ENCODE measurements at places on chromosomes 1 and 21.

DNA sequence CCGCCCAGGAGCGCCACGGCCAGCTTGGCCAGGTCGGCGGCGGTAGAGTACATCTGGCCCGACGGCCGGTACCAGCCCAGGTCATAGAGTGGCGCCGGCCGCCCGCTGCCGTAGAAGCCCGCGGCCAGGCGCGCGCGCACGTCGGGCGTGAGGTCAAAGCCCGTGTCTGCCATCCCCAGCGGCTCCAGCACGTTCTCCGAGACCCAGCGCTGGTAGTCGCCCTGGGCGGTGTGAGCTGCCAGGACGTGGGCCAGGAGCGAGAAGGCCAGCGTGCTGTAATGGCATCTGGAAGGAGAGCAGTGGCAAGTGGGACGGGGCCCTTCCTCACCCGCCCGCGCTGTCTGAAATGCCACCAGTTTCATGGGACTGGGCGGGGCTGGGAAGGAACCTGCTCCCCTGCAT, 18.9 kb downstream of the LACTBL1 start:
- no peak for DNase-seq

DNA sequence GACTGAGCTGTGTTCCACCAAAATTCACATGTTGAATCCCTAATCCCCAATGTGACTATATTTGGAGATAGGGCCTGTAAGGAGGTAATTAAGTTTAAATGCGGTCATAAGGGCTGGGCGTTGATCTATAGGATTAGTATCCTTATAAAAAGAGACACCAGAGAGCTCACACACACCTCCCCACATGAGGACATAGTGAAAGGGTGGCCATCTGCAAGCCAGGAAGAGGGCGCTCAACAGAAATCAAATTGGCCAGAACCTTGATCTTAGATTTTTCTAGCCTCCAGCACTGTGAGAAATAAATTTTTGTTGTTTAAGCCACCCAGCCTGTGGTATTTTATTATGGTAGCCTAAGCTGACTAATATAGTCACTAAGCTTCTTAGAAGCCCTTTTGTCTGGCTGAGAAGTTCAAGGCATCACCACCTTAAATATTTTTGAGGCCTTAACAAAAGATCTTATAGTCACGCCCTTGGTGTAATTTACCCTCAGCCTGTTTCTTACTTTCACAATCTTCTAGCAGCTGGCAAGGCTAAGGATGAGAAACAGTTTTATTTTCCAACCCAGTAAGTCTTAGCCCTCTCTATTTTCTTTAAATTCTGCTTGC, 28.8 kb downstream of the GORAB start:
- no peak for DNase-seq

- no peak for DNase-seq
These were observed 297.9 kb upstream of the GREM2 start for GRCh38 chr1:240909701-240910457.

GRCh38 chr1:116694524-116694923, 27.0 kb upstream of the IGSF3 start:
- DNase-seq, result no peak

GRCh38 chr1:177278626-177279390, 108.0 kb downstream of the BRINP2 start:
- no peak for DNase-seq

GRCh38 chr1:23556635-23557470, 2.4 kb downstream of the ID3 start:
- no peak for DNase-seq

- no peak for DNase-seq
These were observed 10.4 kb upstream of the PEF1 start for GRCh38 chr1:31655104-31655503.

DNA sequence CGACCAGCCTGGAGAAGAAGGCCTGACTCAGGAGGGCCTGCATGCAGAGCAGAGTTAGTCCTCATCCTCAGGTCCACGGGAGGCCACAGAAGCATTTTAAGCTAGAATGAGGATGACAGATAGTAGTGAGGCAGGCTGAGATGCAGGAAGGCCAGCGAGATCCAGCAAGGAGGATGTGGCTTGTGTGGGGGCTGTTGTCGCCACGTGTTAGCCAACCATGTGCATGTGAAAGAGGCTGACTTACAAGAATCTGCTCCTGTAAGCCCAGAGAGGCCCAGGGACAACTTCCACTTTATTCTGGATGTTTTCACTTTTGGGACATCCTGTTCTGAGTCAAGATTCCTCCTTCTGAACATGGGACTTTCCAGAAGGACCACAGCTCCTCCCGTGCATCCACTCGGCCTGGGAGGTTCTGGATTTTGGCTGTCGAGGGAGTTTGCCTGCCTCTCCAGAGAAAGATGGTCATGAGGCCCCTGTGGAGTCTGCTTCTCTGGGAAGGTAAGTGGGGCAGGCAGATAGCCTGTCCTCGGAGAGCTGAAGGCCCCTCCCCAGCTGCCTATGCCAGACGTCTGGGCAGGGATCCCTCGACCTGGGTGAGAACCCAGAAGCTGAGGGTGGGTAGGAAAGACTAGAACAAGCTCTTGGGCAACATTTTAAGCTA, at the start of gene SLAMF8:
TSS of gene SLAMF8 (plus strand) at position 433 of the 661 bp plus-strand sequence. CDS start at position 459, 26 bp downstream.
- no peak for DNase-seq

GRCh38 chr1:33316601-33317000, 4.3 kb downstream of the A3GALT2 start:
- DNase-seq, result no peak

- DNase-seq, result no peak
These were observed 938 bp upstream of the ACTN2 start for GRCh38 chr1:236685205-236685916.

DNA sequence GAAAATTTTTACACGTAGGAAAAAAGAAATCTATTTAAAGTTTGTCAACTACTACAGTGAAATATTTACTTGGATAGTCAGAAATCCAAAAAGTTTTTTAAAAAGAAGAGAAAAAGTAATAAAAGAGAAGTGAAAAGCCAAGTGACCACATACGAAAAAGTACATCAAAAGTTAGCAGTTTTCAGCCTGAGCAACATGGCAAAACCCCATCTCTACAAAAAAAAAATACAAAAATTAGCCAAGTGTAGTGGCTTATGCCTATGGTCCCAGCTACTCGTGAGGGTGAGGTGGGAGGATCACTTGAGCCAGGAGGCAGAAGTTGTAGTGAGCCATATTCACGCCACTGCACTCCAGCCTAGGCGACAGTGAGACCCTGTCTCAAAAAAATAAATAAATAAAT, 5.2 kb upstream of the MR1 start:
- DNase-seq, result no peak

DNA sequence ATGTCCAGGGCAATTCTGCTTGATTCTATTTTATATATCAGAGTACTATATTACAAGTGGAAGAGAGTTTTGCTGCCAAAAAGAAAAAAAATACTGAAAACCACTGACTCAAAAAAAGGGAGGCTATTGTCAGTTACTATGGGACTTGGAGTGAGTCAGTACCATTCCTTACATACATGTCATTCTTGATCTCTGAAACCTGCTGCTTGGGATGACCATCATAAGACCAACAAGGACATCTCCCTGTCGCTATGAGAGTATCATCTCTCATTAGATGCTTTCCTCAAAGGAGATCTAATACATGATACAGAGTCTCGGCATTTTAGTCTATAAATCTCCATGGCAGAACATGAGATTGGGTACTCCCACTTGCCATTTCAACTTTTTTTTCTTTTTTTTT, 11.8 kb upstream of the INPP5B start:
- no peak for DNase-seq

GRCh38 chr1:153852170-153852569, 70.6 kb downstream of the GATAD2B start:
- DNase-seq, result no peak

- DNase-seq, result no peak
These were observed 32.7 kb upstream of the HP1BP3 start for GRCh38 chr1:20819818-20820217.

DNA sequence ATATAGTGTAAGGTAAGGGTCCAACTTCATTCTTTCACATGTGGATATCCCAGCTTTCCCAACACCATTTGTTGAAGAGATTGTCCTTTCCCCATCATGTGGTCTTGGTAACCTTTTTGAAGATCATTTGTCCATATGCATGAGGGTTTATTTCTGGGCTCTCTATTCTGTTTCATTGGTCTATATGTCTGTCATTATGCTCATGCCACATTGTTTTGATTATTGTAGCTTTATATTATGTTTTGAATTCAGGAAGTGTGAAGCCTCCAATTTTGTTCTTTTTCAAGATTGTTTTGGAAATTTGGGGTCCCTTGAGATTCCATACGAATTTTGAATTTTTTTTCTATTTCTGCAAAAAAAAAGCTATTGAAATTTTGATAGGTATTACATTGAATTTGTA, 15.2 kb upstream of the RCSD1 start:
- DNase-seq, result no peak

DNA sequence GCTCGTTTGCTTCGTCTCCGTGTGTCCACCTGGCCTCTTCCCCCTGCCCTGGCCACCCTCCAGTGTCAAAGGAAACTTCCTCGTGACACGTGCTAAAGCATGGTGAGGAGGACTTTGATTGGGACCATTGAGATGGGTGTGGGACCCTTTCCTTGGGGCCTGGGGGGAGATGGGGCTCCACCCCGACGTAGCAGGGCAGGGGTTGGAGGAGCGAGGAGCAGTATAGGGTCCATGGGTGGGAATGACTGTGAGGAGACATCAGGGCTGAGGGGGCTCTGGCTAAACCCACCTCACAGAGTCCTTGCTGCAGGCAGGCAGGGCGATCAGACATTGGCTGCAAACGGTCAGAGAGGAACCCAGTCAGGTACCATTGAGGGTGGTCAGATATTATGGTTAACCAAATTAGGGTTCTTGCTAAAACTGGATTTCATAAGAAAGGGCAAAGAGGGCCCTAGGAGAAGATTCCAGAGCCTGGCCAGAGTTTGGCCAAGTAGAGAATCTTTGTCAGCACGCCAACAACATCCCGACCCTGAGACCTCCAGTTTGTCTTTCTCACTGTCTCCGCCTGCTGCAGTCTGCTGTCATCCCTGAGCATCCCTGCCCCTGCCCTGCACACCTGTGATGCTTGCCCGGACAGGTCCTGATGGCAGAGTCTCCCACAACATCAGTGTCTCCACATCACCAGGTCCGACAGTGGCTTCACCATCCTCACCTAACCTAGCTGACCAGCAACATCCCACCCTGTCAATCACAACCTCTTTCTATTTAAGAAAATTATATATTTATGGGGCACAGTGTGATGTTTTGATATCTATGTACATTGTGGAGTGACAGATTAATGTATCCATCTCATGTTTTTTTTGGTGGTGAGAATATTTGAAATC, 8.0 kb downstream of the RNF187 start:
- no peak for DNase-seq

- DNase-seq, result no peak
These were observed 48.4 kb downstream of the COLGALT2 start for GRCh38 chr1:183989078-183989577.

- DNase-seq, result no peak
These were observed 15.4 kb downstream of the CTXND2 start for GRCh38 chr1:150902346-150902745.

- DNase-seq, result no peak
These were observed 13.4 kb upstream of the AGPAT3 start for GRCh38 chr21:43851593-43851992.

DNA sequence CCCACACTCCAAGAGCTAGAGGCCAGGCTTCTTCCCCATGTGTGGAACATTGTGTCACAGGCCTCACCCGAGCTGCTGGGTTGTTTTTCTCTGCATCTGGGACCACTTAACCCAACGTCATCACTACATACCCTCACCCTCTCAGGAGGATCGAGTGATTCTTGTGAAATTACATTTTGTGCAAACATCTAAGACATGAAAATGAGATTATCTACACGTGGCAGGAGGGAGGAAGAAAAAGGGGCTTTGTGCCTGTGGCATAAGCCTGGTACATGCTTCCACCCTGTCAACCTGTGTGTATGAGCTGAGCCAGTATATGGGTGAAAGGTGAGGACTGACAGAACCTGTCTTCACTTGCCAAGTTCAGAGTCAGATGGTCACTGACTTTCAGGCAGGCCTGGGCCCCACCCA, 1.6 kb downstream of the CPT2 start:
- no peak for DNase-seq

- no peak for DNase-seq
These were observed 469.5 kb downstream of the MATN1 start for GRCh38 chr1:30253807-30254440.

DNA sequence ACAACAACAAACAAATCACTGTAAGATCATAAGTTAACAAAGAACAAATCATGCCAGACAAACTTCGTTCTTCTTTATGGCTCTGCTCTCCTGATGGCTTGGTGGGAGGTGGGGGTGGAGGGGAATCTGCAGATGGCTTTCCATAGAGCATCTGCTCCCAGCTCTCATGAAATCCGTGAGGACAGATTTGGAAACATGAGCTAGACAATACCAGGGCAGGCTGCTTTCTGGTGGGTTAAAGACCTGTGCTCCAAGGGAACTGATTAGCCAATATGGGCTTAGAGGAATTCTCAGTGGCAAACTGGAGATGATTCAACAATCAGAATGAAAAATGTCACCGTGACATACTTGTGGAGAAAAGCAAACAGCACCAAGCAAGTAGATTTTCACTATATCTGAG, 69.4 kb upstream of the TLR5 start:
- DNase-seq, result no peak

DNA sequence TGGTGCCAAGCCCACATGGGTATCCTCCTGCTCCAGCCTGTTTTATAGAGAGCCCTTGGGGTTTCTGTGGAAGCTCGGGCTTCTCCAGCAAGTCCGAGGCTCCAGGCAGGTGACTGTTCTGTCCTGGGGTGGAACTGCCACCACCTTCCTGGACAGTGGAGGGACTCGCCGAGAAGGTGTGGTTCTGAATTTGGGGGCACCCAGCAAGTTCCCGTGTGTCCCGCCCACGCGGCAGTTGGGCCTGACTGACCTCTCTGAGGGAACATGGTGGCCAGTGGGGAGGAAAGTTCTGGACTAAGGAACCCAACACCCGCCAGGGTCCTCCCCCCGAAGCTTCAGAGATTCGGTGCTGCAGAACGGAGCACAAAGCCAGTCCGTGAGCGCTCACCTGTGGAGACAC, 158.1 kb upstream of the C1orf174 start:
- DNase-seq, result no peak

DNA sequence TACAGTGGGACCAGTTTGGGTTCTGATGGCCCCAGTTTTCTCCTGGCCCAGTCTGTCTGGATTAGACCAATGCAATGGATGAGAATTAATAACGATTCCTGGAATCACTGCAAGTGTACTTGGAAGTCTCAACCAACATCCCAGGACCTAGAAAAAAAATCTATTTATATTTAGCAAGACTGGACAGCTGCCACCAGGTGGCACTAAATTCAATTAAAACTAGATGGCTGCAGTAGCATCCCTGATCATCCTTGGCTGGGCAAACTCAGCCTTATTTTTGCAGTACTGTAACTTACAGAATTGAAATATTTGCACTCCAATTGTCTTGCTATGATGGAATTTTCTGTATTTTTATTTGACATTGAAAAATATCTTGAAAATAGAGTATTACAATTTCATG, 165.7 kb downstream of the NCAM2 start:
- DNase-seq, result peak; percentile 65

- no peak for DNase-seq
These were observed 60.0 kb upstream of the GRIK3 start for GRCh38 chr1:37094302-37094701.

- peak; percentile 77 for DNase-seq
These were observed 12.4 kb downstream of the FMOD start for GRCh38 chr1:203338335-203339036.

Data from midbrain (tissue), 1 donor.